ENCODE measurements at places on chromosomes 5 and 9.

- DNase-seq: no peak
Measured at GRCh38 chr9:122095010-122095767, 2.1 kb upstream of the TTLL11 start.

DNA sequence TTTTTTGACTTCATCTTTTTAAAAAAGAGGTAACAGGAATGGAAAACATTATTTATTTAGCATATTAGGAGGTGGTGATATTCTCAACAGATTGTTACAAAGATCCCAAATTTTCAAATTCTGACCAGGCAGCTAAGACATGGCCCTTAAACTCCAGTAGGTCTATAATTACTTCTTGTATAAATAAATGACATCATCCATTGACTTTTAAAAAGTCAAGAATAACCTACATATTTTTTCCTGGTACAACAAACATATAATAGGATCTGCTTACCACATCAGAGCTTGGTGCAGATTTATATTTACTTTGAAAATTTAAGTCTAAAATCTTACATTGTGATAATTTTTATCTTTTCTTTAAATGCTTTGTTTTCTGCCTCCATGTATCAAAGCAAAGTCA lies 92.2 kb upstream of the TRPM3 start:
- no peak for DNase-seq

DNA sequence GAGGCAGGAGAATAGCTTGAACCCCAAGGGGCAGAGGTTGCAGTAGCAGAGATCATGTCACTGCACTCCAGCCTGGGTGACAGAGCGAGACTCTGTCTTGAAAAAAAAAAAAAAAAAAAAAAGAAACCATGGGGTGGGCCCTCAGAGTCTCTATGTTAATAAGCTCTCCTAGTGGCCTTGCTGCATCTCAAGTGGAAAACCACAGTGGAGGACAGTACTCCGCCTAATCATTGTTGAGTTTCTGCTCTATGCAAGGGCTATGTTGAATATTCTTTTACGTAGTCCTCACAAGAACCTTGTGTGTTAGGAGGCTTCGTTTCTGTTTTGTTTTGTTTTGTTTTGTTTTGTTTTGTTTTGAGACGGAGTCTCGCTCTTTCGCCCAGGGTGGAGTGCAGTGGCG lies 48.9 kb downstream of the TJP2 start:
- no peak for DNase-seq

GRCh38 chr9:75378926-75379325 lies 290.6 kb downstream of the OSTF1 start:
- DNase-seq: no peak

DNA sequence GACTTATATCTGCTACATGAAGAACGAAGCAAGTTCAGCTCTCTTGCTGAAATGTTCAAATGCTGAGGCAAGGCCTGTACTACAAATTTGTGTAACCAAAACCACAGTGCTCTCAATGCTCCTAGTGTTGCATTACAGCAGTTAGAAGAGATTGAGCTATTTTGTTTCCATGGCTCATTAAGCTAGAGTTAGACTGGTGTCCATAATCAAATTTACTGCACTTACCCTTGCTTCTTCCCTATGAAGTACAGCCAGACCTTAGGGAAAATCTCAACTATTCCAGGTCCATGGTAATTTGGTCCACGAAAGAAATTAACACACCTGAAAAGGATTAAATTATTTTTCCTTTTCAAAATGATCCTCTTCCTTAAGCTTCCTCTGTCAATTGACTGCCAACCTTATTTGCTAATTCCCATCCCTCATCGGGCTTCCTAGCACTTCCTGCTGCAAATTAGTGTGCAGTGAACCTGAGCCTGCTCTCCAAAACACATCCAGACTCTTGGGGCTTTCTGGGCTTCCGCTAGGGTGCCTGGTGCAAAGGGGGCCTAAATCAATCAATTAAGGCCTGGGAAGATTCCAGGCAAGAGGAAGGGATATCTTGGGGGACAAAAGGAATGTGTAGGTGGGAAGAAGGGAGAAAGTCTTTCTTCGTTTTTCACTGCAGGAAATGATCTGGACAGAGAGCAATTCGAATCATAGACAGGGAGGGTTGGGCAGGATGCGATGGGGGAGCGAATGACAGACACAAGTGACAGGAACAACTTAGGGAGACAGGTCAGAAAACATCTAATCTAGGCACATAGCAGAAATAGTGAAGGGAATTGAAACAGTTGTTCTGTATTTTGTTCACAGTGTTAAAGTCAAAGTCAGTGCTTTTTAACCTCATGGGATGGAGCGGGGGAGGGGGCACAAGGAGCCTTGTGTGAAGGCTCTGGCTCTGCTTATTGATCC lies 542.4 kb downstream of the RAB3C start:
- no peak for DNase-seq

DNA sequence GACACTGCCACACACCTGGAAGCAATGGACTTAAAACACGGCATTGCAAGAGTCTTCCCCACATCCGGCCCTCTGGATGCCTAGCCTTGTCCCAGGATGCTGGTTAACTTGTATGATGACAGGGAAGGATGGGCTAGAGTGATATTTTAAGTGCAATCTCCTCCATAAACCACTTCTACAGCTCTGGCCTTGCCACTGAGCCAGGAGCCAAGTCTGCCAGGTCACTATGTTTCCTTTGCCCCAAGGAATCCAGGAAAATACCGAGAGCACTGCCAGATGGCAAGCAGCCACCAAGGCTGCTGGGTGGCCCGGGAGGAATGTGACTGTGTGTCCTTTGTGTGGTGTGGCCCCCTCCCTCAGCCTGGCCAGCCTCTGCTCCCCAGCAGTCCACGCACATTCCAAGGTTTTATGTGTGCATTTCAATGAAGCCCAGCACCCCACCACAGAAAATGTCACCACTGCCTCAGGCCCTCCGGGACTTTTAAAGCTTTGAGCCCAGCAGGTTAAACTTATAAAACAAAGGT lies 106.0 kb downstream of the FRMD3 start:
- DNase-seq: peak; percentile 67

DNA sequence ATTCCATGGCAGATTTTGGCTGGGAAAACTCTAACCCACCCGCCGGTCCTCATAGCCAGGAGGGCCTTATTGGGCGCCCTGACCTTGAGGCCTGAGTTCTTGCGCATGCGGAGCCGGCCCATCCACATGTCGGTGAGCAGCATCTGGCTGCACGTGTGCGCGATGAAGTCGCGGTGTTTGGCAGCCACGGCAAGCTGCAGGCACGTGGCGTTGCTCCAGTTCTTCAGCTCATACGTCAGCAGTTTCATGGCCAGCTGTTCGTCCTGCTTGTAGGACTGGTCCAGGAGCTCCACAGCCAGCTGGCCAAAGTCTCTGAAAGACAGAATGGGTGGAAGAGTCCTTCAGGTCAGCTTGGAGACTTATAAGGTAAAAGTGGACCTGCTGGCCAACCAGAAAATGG lies 204.3 kb upstream of the KLF9 start:
- DNase-seq: no peak

DNA sequence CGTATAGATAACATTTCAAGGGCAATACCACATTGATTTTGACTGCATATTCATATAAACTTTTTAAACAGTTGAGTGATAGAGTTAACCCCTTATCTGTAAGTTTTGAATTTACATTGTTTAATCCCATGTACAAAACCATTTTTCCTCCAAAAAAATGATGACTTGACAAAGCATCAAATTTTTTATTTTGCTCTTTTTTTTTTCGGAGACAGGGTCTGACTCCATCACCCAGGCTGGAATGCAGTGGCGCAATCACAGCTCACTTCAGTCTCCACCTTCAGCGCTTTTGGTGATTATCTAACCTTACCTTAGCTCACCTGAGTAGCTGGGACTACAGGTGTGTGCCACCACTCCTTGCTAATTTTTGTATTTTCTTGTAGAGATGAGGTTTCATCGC lies 1670.1 kb upstream of the CDH9 start:
- no peak for DNase-seq

GRCh38 chr5:164244-164643 lies 27.1 kb upstream of the LRRC14B start:
- no peak for DNase-seq

- DNase-seq: no peak
Measured at GRCh38 chr5:35103637-35104299, 56.0 kb upstream of the AGXT2 start.

DNA sequence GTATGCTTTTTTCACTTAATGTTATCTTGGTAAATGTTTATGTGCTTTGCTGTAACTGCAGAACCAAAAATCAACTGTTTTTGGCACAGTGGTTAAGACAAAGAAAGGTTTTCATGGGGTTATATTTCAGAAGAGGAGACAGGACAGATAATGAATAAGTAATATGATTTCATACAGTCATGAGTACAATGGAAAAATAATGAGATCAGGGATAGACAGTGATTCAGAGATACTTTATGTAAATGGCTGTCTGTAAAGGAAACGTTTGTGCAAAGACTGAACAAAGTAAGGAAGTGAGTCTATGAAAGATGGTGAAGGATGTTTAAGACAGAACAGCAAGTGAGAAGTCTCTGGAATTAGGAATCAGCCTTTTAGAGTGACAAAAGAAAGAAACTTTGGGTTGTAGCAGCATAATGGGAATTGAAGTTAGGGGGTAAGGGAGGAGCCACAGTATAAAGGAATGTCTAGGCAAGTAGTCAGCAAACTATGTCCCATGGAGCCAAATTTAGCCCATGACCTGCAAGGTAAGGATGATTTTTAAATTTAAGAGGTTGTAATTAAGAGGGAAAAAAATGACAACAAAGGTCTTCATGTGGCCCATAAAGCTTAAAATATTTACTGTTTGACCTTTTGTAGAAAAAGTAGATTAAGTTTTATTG lies 55.0 kb downstream of the TNPO1 start:
- DNase-seq: no peak

DNA sequence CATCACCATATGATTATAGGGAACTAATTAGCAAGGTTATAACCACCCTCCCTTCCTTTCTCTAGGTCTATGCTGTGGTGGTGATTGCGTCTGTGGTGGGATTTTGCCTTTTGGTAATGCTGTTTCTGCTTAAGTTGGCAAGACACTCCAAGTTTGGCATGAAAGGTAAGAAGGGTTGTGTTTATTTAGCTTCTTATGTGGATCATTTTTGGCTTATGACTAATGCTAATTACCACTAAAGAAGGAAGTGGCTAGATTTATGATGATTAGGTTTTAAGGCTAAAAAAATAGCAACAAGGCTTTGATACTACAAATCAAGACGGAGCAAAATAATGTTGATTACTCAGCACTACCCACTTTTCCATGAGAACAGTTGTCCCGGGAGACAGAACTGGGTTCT lies 82.4 kb downstream of the NTRK2 start:
- no peak for DNase-seq

DNA sequence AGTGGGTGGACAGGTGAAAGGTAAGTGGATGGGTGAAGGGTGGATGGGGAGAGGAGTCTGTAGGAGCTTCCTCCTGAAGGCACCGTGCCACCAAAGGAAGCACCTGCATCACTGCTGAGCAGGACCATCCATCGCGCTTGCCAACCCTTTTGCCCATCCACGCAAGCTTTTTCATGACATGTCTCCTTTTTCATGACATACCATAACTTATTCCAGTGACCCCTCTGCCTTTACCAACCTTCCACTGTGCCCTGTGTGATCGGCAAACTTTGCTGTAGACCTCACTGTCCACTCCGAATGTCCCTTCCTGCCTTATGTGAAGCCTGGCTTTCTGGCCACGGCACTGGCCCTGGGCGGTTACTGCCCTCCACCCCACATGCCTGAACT lies 13.4 kb downstream of the FLT4 start:
- no peak for DNase-seq

GRCh38 chr5:173830421-173830820 lies 57.7 kb upstream of the CPEB4 start:
- DNase-seq: no peak

- DNase-seq: no peak
Measured at GRCh38 chr5:173456181-173456580, 128.0 kb upstream of the STC2 start.

- no peak for DNase-seq
Measured at GRCh38 chr9:89398621-89399020, 80.3 kb downstream of the SECISBP2 start.

- no peak for DNase-seq
Measured at GRCh38 chr5:1294835-1295649, at the start of gene TERT. Gene TERT (minus strand): TSS chr5:1295068. CDS start chr5:1294989, 79 bp downstream.

- DNase-seq: peak; percentile 93
Measured at GRCh38 chr5:115169487-115170133, at the start of gene TRIM36. Gene TRIM36 (minus strand): TSS chr5:115169908. CDS start chr5:115169634, 274 bp downstream.

DNA sequence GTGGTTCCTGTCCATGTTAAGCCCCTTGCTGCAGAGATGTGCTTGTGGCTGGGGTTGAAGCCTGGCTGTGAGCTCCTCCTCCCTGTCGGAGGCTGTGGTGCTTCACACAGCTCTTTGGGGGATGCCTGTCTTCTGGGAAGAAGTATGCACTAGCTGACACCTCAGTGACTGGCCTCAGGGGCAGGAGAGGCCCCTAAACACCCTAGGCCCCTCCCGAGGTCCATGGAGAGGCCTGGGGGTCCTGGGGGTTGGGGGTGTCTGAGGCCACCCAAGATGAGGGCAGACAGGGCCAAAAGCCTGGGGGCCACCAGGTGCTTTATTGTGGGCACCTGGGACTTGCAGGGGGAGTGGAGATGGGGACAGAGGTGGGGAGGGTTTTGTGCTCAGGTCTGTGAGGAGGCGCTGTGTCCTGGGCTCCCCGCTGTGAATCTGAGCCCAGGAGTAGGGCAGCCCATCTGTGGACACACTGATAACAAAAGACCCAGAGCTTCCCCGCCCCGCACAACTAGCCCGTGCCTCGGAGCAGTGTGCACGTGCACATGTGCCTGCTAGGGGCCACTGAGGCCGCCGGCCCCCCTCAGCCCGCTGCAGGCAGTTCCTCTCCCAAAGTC lies 92.0 kb downstream of the PHF2 start:
- DNase-seq: no peak

DNA sequence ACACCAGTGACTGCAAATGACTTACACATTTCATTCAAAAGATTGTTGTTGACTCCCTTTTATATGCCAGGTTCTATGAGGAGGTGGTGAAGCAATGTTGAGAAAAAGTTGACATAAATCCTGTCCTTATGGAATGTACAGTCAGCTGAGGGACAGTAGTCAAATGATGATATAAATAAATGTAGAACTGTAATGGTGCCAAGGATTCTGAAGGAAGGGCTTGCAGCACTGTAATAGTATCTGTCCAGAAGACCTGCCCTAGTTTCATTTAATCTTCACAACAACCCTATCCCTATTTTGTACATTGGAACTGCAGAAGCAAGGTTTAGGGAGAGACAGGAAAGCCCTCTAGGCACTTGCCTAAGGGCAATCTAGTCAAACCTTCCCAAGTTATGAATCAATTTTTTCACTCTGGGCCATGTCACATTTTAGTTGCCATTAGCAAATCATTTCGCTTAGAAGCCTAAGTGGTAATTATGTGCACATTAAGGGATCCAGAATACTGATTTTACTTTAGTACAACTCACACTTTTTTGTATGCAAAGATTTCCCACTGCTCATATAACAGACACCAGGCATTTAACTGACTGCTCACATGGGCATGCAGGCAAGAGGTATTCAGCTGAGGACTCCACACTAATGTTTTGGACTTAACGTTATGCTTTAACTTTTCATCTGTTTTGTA lies 34.5 kb upstream of the LIFR start:
- no peak for DNase-seq

All from hypothalamus (tissue), 51 donors.